Activated naive CD8-positive, alpha-beta T cell treated with anti-CD3 and anti-CD28 coated beads, Interleukin-2, amount 50 U/mL, for 24 hours (primary cell): ENCODE measurements at places on chromosomes 2 and 18.
A peak's percentile ranks its signal among the peaks of the same experiment; 100 is the strongest.

GRCh38 chr18:39969803-39970494 lies 1985.1 kb upstream of the PIK3C3 start:
- no peaks in the 10 kb centered on the region for H3K4me1 ChIP-seq
- H3K27me3 ChIP-seq, result no peaks in the 10 kb centered on the region
- no peak overlapping the region for H3K4me3 ChIP-seq
- no peak for DNase-seq

DNA sequence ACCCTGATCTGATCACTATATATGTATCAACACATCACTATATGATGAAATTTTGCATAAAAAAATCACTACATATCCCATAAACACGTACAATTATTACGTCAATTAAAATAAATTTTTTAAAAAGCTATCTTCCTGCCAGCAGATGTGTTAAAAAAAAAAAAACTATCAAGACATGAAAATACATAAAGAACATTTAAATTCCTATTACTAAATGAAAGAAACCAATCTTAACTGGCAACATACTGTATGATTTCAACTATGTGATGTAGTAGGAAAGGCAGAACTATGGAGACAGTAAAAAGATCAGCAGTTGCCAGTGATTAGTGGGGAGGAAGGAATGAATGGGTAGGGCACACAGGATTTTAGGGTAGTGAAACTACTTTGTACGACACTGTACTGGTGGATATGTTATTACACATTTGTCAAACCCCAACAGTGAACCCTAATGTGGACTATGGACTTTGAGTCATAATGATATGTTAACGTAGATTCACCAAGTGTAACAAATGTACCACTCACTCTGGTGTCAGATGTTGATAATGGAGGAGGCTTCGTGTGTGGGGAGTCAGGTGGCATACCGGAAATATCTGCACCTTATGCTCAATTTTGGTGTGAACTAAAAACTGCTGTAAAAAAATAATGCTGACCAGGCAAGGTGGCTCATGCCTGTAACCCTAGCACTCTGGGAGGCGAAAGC lies 27.4 kb downstream of the USP34 start:
- peak overlapping the region; percentile 33 for H3K27ac ChIP-seq
- no peak for DNase-seq
- H3K4me1 ChIP-seq, result peaks cover 56% of the 10 kb centered on the region
- H3K4me3 ChIP-seq, result no peak overlapping the region
- H3K36me3 ChIP-seq, result peaks cover 23% of the 10 kb centered on the region

DNA sequence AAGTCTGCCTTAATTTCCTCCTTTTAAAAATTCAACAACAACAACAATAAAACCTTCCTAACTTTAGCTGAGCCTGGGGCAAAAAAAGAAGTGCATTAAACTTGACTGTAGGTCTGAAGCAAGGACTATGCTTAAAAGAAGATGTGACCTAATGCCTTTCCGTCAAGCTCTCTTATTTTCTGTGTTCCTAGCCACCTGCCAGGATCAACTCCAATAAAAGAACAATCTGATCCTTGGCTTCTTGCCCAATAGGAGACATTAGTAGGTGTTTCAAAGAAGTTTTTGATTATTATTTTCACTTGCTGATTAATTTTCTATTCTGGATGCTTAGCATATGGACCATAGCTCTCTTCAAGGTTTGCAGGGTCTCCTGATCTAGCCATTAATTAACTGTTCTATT lies 237.5 kb downstream of the STK39 start:
- H3K27ac ChIP-seq, result no peak overlapping the region
- peaks cover 4% of the 10 kb centered on the region for H3K4me1 ChIP-seq
- no peaks in the 10 kb centered on the region for H3K27me3 ChIP-seq
- no peak for DNase-seq

DNA sequence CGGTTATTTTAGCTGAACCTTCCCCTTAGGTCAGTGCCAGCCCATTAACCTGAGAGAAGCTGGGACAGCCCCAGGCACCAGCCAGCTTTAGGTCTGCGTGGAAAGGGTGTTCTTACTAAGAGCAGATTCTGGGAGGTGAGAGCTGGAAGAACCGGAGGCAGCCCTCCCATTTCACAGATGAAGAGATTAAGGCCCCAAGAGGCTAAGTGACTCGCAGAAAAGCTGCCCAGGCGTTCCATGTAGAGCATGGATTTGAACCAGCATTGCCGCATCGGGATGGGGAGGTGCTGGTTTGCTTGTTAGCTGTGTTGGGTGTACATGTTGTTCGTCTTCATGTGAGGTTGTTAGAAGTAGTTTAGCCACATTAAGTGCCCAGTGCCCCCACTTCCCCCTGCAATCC lies 203.2 kb downstream of the AGAP1 start:
- H3K27ac ChIP-seq, result no peak overlapping the region
- peaks cover 5% of the 10 kb centered on the region for H3K27me3 ChIP-seq
- DNase-seq, result no peak
- H3K36me3 ChIP-seq, result no peaks in the 10 kb centered on the region

DNA sequence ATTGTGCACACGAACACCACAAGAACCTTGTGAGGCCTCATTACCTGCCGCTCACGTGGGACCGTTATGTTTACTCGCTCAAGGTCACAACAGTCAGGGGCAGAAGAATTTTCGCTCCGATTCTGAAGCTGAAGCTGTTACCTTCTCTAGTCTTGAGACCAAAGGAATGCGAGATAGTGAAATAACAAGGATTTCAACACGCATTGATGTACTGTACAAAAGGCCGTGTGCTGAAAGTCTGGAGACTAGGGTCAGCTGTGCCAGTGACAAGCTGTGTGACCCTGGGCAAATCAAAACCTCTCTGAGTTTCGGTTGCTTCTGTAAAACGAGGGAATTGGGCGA lies 583 bp downstream of the NEMP2 start:
- no peaks in the 10 kb centered on the region for H3K27me3 ChIP-seq
- peak overlapping the region; percentile 96 for H3K4me3 ChIP-seq
- H3K36me3 ChIP-seq, result peaks cover 40% of the 10 kb centered on the region

GRCh38 chr2:219249203-219249980 lies 3.7 kb upstream of the TUBA4B start:
- peak overlapping the region; percentile 87 for H3K4me3 ChIP-seq
- peak; percentile 39 for DNase-seq
- peaks cover 77% of the 10 kb centered on the region for H3K4me1 ChIP-seq
- H3K27ac ChIP-seq, result peak overlapping the region; percentile 87
- peaks cover 64% of the 10 kb centered on the region for H3K36me3 ChIP-seq

DNA sequence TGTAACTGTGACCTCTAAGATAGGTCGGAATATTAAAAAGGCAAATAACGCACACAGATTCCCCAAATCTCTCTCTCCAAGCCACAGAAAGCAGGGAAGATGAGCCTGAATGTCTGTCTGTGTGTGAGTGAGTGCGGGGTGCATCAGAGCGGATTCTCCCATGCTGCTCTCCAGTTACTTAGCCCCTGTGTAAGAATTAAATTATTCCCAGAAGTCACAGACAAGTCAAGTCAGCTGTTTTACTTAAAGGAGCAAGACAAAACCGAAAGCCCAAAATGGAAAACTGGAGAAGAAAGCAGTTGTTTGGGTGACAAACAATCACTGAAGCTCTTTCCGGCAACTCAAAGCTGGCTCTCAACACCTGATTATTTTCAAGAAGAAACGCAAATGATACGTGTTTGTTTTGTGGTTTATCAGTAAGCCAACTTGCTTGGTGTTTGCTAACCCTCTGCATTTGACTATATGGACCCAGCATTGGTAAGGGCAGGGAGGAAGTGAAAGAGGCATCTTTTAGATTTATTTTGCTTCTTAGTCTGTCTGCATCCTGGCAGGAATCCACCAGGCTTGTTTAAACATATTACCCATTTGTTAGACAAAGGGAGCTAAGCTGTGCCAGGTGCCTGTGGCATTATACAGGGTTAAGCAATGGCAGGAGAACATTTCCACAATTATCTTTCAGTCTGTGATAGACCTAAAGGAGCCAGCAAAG lies 121.5 kb upstream of the CREB1 start:
- H3K4me3 ChIP-seq, result no peak overlapping the region
- DNase-seq, result no peak
- H3K36me3 ChIP-seq, result no peaks in the 10 kb centered on the region
- H3K27me3 ChIP-seq, result no peaks in the 10 kb centered on the region
- H3K27ac ChIP-seq, result no peak overlapping the region

DNA sequence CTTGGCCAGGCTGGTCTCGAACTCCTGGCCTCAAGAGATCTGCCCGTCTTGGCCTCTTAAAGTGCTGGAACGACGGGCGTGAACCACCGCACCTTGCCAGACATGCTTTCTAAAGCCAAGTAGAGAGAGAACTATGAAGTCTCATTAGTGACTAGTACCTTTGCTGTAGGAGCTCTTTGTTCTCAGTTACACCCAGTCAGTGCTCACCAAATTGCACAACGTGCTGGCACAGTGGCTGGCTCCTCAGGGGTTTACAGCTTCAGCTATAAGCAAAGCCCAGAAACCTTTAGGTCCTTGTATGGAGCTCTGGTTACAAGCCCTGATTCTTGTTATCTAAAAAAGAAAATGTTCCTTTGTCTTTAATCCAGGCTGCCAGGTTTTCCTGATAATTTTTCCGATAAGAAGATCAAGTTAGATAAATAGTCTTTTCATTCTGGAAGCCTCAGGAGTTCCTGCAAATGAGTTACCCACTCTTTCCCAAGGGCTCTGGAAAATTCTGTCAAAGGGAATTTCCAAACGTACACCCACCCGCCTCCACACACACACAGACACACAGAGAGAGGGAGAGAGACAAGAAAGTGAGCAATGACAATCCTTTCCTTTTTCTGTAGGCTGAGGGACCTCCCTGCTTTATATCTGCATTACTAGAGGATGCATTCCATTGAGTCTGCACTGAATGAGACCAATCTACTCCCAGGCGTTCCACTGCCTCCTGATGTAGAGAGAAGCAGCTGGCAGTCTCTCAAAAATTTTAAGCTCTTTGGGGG lies 100.2 kb upstream of the CSRNP3 start:
- H3K27me3 ChIP-seq, result no peaks in the 10 kb centered on the region
- no peak overlapping the region for H3K4me3 ChIP-seq

- no peaks in the 10 kb centered on the region for H3K27me3 ChIP-seq
- H3K4me1 ChIP-seq, result peaks cover 67% of the 10 kb centered on the region
- peaks cover 25% of the 10 kb centered on the region for H3K36me3 ChIP-seq
- H3K4me3 ChIP-seq, result peak overlapping the region; percentile 82
- peak; percentile 63 for DNase-seq
These were observed 756 bp upstream of the OST4 start for GRCh38 chr2:27071990-27072830.

- H3K27me3 ChIP-seq, result peaks cover 2% of the 10 kb centered on the region
- no peak overlapping the region for H3K27ac ChIP-seq
- H3K4me3 ChIP-seq, result no peak overlapping the region
- no peak for DNase-seq
- H3K36me3 ChIP-seq, result no peaks in the 10 kb centered on the region
These were observed 141.5 kb upstream of the MYCN start for GRCh38 chr2:15798701-15799431.

DNA sequence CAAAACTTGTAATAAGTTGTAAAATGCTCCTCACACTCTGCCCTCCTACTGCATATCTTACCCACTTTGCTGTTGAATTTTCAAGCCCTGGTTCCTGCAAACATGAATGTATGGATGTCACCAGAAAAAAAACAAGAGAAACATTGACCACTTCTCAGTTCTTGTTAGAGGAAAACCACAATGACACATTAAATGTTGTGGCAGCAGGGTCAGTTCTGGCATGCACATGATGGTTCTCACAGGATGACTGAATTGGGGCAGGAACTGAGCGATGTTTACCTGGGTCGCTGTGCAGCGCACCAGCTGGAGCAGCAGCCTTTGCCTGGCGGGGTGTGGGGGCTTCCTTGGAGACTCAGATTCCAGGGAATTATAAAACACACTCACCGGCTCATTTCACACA lies 14.0 kb upstream of the PRKCE start:
- no peak for DNase-seq
- peaks cover 4% of the 10 kb centered on the region for H3K4me1 ChIP-seq
- no peaks in the 10 kb centered on the region for H3K36me3 ChIP-seq

DNA sequence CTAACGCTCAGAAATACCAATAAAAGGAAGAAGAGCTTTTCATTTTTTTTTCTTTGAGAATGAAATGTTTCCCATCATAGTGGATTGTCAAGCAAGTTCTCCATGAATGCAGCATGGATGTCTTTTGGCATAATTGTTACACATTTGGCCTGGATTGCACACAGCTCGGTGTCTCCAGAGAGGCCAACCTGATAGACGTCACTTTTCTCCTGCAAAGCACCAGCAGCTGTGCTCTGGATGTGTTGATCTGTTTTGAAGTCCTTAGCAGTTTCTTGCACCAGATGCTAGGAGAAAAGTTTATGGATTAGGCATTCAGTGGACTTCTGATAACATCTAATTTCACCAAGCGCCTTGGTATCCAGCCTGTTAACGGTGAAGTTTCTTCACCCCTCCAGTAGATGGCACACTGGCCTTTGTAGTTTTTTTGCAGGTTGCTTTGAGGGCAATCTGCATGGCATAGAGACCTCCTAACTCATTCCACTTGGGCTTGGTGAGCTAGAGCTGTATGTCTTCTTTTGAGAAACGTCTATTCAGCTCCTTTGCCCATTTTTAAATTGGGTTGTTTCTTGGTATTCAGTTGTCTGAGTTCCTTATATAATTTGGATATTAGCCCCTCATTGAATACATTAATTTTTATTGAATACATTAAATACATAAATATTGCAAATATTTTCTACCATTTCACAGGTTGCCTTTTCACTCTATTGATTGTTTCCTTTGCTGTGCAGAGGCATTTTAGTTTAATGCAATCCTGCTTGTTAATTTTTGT lies 59.7 kb downstream of the PTH2R start:
- no peaks in the 10 kb centered on the region for H3K4me1 ChIP-seq
- H3K36me3 ChIP-seq, result no peaks in the 10 kb centered on the region
- peaks cover 6% of the 10 kb centered on the region for H3K27me3 ChIP-seq
- H3K27ac ChIP-seq, result no peak overlapping the region
- peak; percentile 2 for DNase-seq

DNA sequence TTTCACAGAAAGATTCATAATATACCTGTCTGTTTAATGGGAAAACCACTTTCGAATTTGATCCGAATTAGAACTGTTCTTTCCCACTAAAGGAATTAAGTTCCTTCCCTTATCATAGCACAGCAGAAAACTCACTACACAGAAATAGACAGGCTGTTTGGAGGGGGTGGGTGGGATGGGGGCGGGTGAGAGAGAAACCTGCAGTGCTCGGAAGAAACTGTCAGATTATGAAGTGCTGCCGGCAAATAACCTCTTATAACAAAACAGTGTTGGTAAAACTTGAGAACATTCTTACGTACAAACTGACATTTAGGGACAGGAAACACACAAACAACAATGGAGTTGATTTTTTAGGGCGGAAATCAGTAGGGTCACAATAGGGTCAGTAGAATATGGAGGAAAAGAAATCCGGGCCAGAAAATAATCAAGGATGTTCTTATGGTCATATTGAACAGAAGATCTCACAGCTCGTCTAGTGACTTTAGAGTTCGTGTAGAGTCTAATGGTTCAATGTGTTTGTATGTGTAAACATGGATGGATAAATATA lies 756.0 kb upstream of the LRATD1 start:
- H3K27me3 ChIP-seq, result no peaks in the 10 kb centered on the region
- H3K4me1 ChIP-seq, result no peaks in the 10 kb centered on the region
- H3K27ac ChIP-seq, result no peak overlapping the region
- no peak for DNase-seq
- no peaks in the 10 kb centered on the region for H3K36me3 ChIP-seq

GRCh38 chr18:74413836-74414235 lies 43.3 kb downstream of the DIPK1C start:
- no peak overlapping the region for H3K4me3 ChIP-seq
- no peak for DNase-seq
- H3K27me3 ChIP-seq, result no peaks in the 10 kb centered on the region
- H3K27ac ChIP-seq, result no peak overlapping the region
- peaks cover 1% of the 10 kb centered on the region for H3K4me1 ChIP-seq

GRCh38 chr18:77151772-77152520 lies 19.4 kb upstream of the MBP start:
- no peaks in the 10 kb centered on the region for H3K27me3 ChIP-seq
- no peak overlapping the region for H3K4me3 ChIP-seq
- no peaks in the 10 kb centered on the region for H3K36me3 ChIP-seq
- H3K4me1 ChIP-seq, result peaks cover 32% of the 10 kb centered on the region
